ENCODE measurements at places on chromosomes 5 and 9.

DNA sequence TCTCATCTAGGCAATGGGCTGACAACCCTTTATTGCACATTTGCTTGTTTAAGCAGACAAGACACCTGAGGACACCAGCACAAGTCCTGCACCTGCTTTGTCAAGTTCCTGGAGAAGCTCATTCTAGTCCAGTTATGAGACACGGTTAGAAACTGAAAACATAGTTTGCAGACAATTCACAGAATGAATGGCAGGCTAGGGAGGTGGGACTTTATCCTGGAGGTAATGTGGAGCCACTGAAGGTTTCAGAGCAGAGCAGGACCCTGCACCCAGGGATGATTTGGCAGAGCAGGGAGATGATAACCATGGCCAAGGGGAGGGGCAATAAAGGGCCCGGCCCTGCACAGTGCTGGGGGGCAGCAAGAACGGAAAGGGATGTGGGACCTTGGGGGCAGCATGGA lies 50.7 kb upstream of the SLC25A51 start:
- DNase-seq: no peak

GRCh38 chr5:143496943-143497342 lies 93.5 kb upstream of the NR3C1 start:
- no peak for DNase-seq

- peak; percentile 66 for DNase-seq
Measured at GRCh38 chr5:56838409-56839039, 23.2 kb downstream of the MAP3K1 start.

- no peak for DNase-seq
Measured at GRCh38 chr9:85115473-85115872, 445.9 kb downstream of the NTRK2 start.

DNA sequence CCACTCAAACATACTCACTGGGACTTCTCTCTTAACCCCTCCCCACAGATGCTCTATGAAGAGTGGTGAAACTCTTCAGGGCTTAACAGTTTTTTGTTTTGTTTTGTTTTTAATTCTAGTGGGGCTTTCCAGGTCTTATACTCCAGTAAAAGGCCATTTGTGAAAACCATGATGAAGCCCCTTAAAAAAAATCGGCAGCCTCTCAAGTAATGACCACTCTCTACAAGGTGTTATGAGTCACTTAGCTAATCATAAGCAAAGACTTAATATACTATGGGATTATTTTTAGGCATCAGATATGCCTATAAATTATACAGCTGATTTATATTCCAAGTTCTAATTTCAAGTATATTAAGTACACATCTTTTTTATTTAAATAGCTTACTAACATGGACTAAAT lies 607.9 kb downstream of the RAB3C start:
- DNase-seq: no peak

- DNase-seq: no peak
Measured at GRCh38 chr5:68458416-68459021, 243.0 kb downstream of the PIK3R1 start.

DNA sequence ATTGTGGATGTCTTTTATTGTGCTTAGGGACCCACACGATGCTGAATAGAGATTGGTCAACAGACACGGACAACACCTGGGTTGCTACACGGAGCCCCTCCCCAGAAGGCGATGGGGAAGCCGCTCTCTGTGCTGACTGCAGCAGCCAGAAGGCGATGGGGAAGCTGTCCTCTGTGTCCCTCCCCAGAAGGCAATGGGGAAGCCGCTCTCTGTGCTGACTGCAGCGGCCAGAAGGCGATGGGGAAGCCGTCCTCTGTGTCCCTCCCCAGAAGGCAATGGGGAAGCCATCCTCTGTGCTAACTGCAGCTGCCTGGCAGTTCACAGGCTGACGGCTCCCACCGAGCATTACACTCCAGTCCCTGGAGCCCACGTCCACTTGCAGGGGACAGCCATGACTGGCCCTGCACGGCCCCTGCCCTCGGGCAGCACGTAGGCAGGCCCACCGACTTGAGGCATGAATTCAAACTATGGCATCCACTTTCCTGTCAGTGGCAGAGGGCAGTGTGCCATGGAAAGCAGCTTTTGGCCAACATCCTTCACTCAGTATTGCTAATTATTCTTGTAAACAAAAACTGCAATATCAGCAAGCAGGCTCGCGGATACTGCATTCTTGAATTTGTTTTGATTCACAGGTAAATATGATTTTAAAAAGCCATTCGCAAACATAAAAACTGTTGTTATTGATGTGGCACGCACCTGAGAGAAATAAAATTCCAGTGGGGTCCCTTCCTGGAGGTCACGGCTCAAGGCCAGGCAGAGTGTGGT lies 48.1 kb upstream of the CLPTM1L start:
- DNase-seq: no peak

DNA sequence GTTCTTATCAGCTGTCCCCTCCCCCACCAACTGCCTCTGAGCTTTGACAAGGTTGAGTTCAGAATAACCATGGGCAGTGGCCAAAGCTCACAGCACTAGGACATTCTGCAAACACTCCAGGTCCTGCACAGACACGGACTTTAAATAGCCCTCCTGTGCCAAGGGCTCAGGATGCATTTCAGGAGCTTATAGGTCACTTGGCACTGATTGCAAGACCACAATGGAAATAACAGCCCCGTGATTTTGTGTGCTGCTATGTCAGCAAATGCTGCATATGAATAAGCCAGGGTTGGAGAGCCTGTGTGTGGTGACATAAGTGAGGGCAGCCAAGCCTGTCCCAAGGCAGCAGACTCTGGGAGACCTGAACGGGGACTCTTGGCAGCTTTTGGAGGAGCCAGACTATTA lies 150.7 kb downstream of the DMRT2 start:
- peak; percentile 3 for DNase-seq

- peak; percentile 85 for DNase-seq
Measured at GRCh38 chr9:90307167-90307833, 335.3 kb downstream of the DIRAS2 start.

GRCh38 chr9:7970681-7971330 lies 171.2 kb upstream of the DMAC1 start:
- no peak for DNase-seq

- peak; percentile 76 for DNase-seq
Measured at GRCh38 chr9:96655198-96655851, at the start of gene PRXL2C. TSS of gene PRXL2C (minus strand) at chr9:96655317. CDS start at chr9:96655281, 36 bp downstream.

GRCh38 chr9:91775011-91775707 lies 174.9 kb downstream of the ROR2 start:
- peak; percentile 53 for DNase-seq

GRCh38 chr9:120946259-120946658 lies 19.7 kb upstream of the TRAF1 start:
- DNase-seq: no peak

- peak; percentile 83 for DNase-seq
Measured at GRCh38 chr5:143023411-143024096, 253.4 kb downstream of the ARHGAP26 start.

DNA sequence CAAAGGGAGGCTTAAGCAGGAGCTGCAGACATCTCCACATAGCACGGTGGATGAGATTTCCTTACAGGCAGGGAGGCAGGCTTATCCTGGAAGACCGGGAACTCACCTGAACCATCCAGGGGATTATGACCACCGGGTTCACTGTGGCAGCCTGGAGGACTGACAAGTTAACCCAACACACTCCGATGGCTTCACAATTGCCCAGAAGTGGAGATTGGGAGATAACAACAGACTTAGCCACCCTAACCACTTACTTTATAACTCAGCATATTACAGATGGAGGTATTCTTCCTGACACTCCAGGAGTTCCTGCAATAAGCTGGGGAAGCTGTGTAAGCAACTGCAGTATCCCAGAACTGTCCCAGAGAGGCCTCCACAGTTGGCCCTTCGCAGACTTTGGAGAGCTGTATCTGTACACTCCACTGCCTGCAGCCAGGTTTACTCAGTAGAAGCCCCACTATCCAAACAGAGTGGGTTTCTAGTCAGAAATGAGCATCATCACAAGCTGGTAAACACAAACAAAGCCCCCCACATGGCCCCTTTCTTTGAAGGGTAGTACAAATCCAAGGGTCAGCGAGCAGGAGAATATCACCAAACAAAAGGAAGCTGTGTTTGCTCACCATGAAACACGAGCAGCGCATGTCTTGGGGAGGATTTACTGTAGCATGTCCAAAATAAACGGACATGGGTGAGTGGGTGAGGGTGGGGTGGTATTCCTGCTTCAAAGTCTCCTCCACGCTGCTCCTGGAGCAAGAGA lies 462.2 kb downstream of the RASEF start:
- DNase-seq: no peak

DNA sequence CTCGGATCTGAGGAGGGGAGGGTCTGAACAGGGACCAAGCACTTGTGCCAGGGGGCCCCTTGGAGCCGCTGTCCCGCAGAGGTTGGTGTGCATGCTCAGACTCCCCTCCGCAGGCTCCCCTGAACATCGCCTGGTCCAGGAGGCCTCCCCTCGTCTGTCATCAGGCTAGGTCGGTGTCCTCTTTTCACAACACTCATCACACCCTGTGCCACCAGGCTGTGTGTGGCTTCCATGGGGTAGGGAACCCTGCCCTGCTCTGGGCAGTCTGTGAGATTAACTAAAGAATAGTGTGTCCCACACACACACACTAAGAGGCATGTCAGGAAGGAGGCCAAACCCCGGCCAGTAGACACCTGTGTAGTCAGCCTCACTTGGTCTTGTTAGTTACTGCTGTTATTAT lies 119.3 kb downstream of the C5orf15 start:
- peak; percentile 69 for DNase-seq

DNA sequence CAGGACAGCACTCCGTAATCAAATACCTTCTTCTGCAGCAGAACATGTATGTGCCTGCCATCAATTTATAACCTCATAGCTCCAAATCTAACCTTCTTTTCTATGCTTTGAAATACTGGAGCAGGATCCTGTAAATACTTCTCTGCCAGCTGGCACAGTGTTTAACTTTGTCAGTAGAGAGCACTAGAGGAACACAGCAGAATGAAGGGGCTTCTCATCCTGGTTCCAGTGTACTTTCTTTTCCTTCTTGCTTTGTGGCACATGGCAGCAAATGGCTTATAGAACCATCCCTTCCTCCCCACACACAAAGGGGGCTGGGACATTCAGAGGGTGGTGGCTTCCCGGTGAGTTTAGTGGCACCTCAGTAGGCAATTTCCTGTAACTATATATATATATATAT lies 3.8 kb upstream of the FBXW11 start:
- no peak for DNase-seq

DNA sequence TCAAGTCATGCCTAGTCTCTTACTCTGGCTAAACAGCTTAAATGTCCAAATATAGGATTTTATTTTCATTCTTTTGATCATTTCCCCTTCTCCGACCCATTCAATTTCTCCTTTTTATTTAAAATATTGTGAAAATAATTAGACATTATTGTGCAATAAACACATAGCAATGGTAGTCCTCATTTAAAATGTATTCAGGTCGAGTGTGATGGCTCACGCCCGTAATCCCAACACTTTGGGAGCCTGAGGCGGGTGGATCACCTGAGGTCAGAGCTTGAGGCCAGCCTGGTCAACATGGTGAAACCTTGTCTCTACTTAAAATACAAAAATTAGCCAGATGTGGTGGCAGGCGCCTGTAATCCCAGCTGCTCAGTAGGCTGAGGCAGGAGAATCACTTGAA lies 26.7 kb downstream of the ADAMTS6 start:
- no peak for DNase-seq

- DNase-seq: no peak
Measured at GRCh38 chr5:16411235-16411634, 54.4 kb downstream of the ZNF622 start.

DNA sequence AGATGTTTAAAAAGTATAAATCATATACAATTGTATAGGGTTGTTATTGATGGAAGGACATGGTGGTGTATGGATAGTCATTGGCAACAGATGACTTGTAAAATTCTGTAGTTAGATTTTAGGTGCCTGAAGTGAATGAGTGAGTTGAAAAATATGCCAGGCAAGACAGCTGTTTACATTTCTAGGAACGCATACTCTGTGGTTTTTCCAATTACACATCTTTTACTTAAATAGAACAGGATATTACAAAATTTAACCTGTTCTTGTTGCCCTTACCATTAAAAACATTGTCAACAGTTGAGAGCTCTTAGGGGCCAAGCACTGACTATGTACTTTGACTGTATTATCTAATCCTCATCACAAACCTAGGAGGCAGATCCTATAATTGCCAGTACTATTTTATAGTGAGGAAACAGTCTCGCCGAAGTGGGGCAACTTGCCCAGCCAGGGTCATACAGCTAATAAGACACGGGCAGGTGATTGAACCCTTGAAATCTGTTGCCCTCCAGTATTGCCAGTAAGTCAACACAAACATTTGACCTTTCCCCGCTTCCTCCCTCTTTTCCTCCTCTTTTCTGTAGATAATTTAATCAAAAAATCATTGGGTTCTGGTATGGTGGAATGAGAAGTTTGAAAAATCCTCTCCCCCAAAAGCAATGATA lies 88.6 kb downstream of the MACROH2A1 start:
- DNase-seq: no peak

GRCh38 chr5:175685701-175686350 lies 28.0 kb downstream of the HRH2 start:
- DNase-seq: no peak

DNA sequence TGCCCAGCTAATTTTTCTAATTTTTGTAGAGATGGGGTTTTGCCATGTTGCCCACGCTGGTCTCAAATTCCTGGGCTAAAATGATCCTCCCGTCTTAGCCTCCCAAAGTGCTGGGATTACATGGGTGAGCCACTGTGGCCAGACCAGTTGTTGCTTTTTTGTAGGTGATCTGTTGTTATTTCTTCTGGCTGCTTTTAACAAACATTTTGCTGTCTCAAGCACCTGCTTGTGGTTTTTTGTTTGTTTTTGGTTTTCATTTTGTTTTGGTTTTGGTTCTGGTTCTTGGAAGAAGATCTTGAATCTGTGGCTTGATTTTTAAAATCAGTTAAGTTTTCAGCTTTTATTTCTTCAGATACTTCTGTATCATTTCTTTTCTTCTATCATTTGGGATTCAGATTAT lies 21.1 kb downstream of the ERCC6L2 start:
- DNase-seq: no peak

GRCh38 chr5:51881901-51882300 lies 498.7 kb downstream of the ISL1 start:
- DNase-seq: no peak

GRCh38 chr5:99061299-99061698 lies 132.5 kb upstream of the CHD1 start:
- no peak for DNase-seq

GRCh38 chr9:114666401-114666800 lies 8.8 kb upstream of the TEX53 start:
- DNase-seq: no peak

GRCh38 chr9:8351436-8351835 lies 551.9 kb upstream of the DMAC1 start:
- no peak for DNase-seq

GRCh38 chr5:34591723-34592122 lies 64.4 kb upstream of the RAI14 start:
- peak; percentile 31 for DNase-seq
